ENCODE measurements at places on chromosomes 6 and 20. TPM values are rescaled to one million over a fixed set of nuclear protein-coding genes. Genes with fewer than 3 reads are reported as not detected.

The SSR1 gene
- total RNA-seq, result 110 TPM

The COL10A1 gene
- total RNA-seq, result not detected

The MATN4 gene
- total RNA-seq, result not detected

The RGS17 gene
- not detected for total RNA-seq

The SOX18 gene
- total RNA-seq, result 8.1 TPM

The CD109 gene
- 0.33 TPM for total RNA-seq

The FABP7 gene
- not detected for total RNA-seq

The COL11A2 gene
- 0.55 TPM for total RNA-seq

The NTSR1 gene
- 0.10 TPM for total RNA-seq

The SEMG1 gene
- total RNA-seq, result not detected

The PLA2G7 gene
- 1.7 TPM for total RNA-seq

The MYBL2 gene
- total RNA-seq, result 0.63 TPM

The CDH4 gene
- total RNA-seq, result not detected

The CALHM4 gene
- total RNA-seq, result not detected

The ABHD16B gene
- total RNA-seq, result not detected

The RAMACL gene
- total RNA-seq, result 0.28 TPM

The SIM1 gene
- total RNA-seq, result not detected

The ITPR3 gene
- 1.3 TPM for total RNA-seq

The FAM210B gene
- 53.6 TPM for total RNA-seq

The SLC24A3 gene
- 0.35 TPM for total RNA-seq

The MBOAT1 gene
- 4.6 TPM for total RNA-seq

The CCN5 gene
- 1.1 TPM for total RNA-seq

The CRYBG1 gene
- 7.2 TPM for total RNA-seq

The TMEM181 gene
- 12.0 TPM for total RNA-seq

The C6orf58 gene
- not detected for total RNA-seq

The EYA2 gene
- total RNA-seq, result 1.6 TPM

The LY6G5B gene
- 4.0 TPM for total RNA-seq

The MAPK13 gene
- total RNA-seq, result 1.9 TPM

The C20orf96 gene
- total RNA-seq, result 2.0 TPM

The ENPP3 gene
- 1.9 TPM for total RNA-seq

The MEP1A gene
- total RNA-seq, result not detected

The BMP7 gene
- 0.38 TPM for total RNA-seq

The SNRPB gene
- 30.0 TPM for total RNA-seq

The IMPG1 gene
- total RNA-seq, result not detected

The ESR1 gene
- 13.8 TPM for total RNA-seq

The MUC22 gene
- not detected for total RNA-seq

The QKI gene
- 45.2 TPM for total RNA-seq

The GGTLC1 gene
- not detected for total RNA-seq

The MAFB gene
- 35.3 TPM for total RNA-seq

The SOBP gene
- 1.7 TPM for total RNA-seq

The LAMP5 gene
- not detected for total RNA-seq

The FRK gene
- total RNA-seq, result 12.6 TPM

The HMGCLL1 gene
- 0.23 TPM for total RNA-seq

The RFX6 gene
- not detected for total RNA-seq

The KCNK16 gene
- not detected for total RNA-seq

The L3MBTL3 gene
- 5.5 TPM for total RNA-seq

The CTCFL gene
- 0.15 TPM for total RNA-seq

The PPARD gene
- 10.8 TPM for total RNA-seq

The ZNF334 gene
- total RNA-seq, result 1.9 TPM

The VNN1 gene
- total RNA-seq, result 74.8 TPM

The ZBP1 gene
- 0.08 TPM for total RNA-seq

The TRIM10 gene
- 1.9 TPM for total RNA-seq

The BPIFB4 gene
- total RNA-seq, result not detected

The MYB gene
- 0.18 TPM for total RNA-seq

The SAPCD1 gene
- total RNA-seq, result 0.73 TPM

The TXLNB gene
- 0.10 TPM for total RNA-seq

The FILIP1 gene
- total RNA-seq, result 1.1 TPM

The SLC44A4 gene
- total RNA-seq, result 0.86 TPM

The NKX2-2 gene
- total RNA-seq, result not detected

The COX4I2 gene
- total RNA-seq, result not detected
